ENCODE measurements at places on chromosomes 6 and 20. TPM values are rescaled to one million over a fixed set of nuclear protein-coding genes. Genes with fewer than 3 reads are reported as not detected.

BCAS1 gene
- not detected for total RNA-seq

FAM83C gene
- total RNA-seq = not detected

CGA gene
- not detected for total RNA-seq

MUC21 gene
- not detected for total RNA-seq

PTCRA gene
- not detected for total RNA-seq

DNA sequence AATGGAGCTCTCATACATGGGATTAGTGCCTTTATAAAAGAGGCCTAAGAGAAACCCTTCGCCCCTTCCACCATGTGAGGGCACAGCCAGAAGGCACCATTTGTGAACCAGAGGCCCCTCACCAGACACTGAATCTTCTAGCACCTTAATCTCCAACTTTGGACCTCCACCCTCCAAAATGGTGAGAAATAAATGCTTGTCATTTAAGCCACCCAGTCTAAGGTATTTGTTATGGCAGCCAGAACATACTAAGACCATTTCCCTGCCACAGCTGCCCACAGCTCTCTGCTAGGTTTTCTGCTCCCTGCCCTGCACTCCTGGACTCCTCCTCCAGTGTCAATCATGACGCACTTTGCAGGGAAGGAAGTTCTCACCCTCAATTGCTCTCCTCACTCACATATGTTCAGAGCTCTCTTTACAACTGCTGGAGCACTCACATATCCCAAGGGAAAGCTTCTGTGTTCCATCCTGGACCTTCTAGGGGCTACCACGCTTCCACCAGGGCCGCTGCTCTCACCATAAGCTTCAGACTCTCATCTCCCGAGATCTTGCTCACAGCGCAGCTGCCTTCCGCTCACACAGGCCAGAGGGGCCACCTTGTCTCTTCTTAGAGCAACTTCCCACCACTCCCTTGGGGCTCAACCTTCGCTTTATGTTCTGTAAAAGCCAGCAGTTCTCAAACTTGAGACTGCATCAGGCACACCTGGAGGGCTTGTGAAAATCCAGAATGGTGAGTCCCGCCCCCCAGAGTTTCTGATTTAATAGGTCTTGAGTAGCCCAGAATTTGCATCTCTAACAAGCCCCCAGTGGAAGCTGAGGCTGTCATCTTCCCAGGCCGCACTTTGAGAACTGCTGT, 1.6 kb upstream of the LY86 start:
- DNase-seq = no peak

DNA sequence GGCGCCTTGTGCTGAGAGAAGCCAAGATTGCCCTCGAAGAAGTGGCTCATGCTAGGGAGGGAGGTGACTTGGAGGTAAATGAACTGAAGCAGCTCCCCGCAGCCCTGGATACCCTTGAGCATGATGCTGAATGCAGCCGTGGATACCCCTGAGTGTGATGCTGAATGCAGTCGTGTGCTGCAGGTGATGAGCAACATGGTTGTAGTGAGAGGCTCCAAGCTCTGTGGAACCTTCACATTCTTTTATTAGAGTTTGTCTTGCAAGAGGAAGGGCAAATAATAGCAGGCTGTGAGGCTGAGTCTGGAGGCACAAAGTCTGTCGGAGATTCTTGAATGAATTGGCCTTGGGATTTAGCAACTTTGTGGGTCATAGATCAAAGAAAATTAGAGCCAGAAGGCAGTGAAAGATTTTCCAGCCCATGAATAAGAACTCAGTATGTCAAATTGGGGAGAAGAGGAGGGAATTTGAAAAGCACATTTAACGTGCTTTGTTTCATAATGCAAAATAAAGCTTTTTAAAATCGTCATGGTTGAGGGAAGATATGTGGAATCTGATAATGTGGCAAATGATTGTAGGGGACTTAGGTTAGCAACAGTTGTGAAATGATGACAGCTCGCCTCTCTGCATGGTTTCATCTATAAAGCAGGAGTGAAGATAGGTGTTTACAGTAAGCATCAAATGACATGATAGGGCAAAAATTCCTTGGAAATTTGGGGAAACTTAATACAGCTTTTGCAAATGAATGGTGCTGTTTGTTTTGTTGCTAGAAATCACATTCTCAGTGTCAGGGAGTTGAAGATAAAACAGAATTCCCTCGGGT, 120.1 kb upstream of the TIAM2 start:
- DNase-seq = no peak

- peak; percentile 18 for DNase-seq
These were observed 45.7 kb downstream of the RAMACL start for GRCh38 chr6:166540631-166541331.

- no peak for DNase-seq
These were observed 55.4 kb upstream of the TULP4 start for GRCh38 chr6:158256746-158257424.

- no peak for DNase-seq
These were observed 9.9 kb downstream of the BLOC1S5 start for GRCh38 chr6:8054276-8054675.

DNA sequence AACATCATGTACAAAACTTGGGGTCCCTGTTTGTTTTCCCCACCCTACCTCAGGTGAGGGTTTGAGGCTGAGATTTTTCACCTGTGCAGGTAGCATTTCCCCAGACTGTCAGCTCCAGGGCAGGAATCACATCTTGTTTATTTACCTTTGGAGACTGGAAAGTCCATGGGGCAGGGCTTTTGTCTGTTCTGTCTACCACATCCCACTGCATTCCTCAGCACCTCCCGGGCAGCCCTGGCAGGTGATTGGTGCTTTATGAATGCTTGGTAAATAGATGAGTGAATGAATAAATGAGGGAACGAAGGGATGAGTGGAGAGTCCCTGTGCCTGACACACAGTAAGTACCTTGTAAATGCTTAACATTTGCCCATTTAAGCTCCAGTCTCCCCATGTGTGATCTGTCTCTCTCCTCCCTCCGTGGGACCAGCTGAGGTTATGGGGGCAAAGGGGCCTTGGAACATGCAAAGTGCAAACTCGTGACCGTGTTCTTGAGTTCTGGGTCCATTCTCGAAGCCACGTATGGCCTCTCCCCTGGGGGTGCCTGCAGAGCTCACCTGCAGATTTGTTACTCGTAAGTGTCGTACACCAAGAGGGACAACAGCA, 69.7 kb upstream of the PMEPA1 start:
- no peak for DNase-seq

DNA sequence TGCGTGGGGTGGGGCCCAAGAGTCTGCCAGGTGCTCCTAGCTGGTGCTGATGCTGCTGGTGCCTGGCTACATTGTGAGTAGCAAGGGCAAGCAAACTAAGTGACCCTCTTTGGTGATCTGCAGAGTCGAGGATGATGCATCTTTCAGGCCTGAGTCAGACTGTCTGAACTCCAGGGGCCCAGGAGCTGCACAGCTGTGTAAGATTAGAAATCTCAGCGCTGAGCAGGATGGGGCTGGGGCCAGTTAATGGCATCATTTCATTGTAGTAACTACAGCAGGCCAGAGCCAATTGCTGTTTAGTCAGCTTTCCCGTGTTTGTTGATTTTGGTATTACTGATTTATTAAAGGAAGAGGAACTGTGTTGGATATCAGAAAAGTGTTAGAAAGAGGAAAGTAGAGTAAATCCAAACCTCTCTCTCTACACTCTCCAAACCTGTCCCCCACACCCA, 365.2 kb downstream of the PAX1 start:
- DNase-seq = no peak

DNA sequence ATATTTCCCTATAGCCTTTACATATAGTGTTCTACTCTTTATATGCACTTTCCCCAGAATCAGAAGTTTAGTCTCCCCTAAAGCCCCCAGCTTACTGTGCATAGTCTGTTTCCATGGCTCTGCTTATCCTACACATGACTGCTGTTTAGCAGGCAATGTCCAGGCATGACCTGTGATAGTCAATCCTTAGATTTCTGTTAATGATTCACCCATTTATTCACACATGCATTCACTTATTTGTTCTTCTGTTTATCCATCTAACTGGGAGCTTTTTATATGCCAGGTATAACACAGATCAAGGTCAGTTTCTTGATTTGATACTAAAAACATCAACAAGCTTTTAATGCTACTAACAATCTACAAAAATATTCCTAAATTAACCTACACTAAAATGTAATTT, 300.8 kb downstream of the PHF3 start:
- DNase-seq = no peak

- no peak for DNase-seq
These were observed 15.0 kb downstream of the ACSS2 start for GRCh38 chr20:34891166-34892062.

- no peak for DNase-seq
These were observed 51.2 kb downstream of the VAPB start for GRCh38 chr20:58440021-58440767.

DNA sequence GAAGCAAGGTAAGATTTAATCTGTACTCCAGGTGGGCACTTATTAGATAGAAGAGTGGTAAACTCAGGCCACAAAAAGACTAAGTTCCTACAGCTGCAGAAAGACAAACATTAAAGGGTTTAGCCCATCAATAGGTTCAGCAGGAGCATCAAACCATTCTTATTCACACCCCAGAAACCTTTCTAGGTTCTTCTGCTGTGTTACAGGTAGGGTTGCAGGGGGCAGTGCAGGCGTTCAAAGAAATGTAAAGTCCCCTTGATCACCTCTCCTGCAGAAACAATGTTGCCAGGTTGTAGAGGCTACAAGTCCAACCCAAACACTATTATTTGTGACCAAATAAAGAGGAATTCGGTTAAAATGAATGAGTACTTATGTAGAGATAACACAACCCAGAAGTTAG, 31.8 kb downstream of the PHACTR1 start:
- DNase-seq = no peak

DNA sequence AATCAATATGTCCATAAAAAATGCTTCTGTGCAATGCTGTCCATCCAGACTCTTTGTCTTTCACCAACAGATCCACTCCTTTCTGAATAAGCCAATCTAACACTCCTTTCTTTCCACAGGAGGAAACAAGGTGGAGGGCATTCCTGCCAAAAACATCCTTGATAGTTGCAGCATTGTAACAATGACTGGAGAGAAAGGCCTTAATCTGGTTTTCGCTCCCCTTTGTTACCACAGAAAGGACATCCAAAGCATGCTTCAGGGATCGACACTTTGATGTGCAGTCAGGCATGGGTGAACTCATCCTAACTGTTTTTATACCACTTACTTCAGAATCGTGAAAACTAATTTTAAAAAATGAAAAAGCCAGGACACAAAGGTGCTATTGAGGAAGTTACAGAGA, 7.4 kb downstream of the IBTK start:
- no peak for DNase-seq

GRCh38 chr6:64736421-64736950, 970.5 kb downstream of the EYS start:
- no peak for DNase-seq

- no peak for DNase-seq
These were observed 5.6 kb upstream of the ANKRD60 start for GRCh38 chr20:58233881-58234528.

GRCh38 chr6:10482636-10483257, 38.4 kb upstream of the GCNT2 start:
- DNase-seq = no peak

DNA sequence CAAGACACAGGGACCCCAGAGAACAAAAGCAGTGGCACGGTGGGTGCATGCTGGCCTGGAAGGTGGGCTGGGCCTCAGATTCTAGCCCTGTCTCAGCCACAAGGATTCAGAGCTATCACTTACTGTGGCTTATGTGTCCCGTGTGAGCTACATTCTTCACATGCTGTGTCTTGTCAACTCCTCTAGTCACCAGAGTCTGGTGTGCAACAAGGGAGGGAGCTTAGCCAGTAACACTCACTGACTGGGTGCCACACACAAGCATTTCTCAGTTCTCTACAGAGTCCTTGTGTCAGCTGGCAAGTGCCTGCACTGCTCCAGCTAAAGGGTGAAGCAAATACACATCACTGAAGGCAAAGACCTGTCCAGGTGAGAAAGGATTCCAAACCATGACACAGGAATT, 186.9 kb upstream of the CDYL start:
- no peak for DNase-seq

DNA sequence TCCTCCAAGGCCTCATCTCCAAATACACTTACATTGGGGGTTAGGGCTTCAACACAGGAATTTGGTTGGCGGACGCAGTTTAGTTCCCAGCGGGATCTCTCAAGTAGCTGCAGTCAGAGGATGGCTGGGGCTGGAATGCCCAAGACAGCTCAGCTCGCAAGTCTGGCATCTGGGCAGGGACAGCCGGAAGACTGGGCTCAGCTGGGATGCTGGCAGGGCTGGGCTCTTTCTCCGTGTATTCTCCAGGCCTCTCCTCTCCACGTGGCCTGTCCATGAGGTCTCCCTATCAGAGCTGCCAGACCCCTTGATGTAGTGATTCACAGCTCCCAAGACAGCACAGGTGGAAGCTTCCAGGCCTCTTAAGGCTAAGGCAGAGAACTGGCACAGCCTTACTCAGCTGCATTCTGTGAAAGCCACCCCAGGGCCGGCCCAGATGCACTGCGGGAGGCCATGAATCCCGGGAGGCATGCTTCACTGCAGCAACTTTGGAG, 5.0 kb downstream of the FGD2 start:
- no peak for DNase-seq

DNA sequence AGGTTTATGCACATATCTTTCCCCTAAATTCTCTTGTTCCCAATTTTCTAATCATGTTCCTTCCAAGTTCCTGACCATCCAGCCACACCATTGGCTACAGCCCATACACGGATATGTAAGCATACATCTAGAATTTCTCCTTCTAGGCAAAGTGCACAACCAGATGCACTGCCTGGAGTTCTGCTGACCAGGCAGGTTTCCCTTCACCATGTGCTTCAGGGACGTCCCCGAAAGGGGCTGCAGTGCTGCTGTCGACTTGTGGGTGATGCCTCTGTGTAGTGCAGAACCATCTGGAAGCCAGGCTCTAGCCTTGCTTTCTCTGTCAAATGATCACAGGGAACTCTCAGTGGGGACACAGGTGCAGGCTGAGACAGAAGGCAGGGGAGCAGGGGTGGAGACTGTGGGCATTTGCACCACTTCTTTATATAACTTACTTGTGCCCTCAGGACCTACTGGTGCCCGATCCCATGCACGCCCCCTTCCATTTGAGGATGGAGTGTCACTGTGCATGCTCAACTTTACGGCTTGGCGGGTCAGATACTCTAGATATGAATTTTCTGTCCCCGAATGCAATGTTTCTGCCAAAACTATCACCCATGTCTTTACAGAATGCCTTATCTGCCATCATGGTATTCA, 37.5 kb upstream of the SMOC2 start:
- DNase-seq = no peak

DNA sequence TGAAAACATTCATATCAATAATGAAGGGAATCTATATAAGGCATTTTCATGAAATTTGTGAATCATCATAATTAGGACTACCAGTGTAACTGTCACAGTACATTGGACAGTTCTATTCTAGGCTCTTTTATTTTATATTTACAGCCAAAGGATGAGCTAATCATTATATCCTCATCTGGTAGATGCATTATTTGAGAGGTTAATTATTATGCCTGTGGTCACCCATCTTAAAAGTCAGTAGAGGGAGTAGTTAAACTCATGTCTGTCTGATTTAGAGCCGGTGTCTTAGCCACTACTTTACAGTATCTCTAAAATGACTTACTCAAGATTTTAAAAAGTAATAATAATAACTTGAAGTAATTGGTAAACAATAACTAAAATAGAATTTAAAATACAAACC, 899.3 kb upstream of the MAP3K7 start:
- DNase-seq = no peak
